Activated CD4-positive, alpha-beta T cell treated with anti-CD3 and anti-CD28 coated beads, Interleukin-2, amount 10 ng/mL, durations not matched to agents 7 days and 5 days (primary cell): ENCODE measurements at places on chromosomes 3 and 15. TPM values are rescaled to one million over a fixed set of nuclear protein-coding genes. Genes with fewer than 3 reads are reported as not detected.

- H3K4me3 ChIP-seq, result no peak overlapping the region
- H3K27ac ChIP-seq, result no peak overlapping the region
- DNase-seq, result no peak
- H3K36me3 ChIP-seq, result no peaks in the 10 kb centered on the region
- H3K4me1 ChIP-seq, result no peaks in the 10 kb centered on the region
Measured at GRCh38 chr3:62201438-62202035, 171.8 kb downstream of the FEZF2 start.

GRCh38 chr15:58344213-58345070 lies 87.3 kb upstream of the LIPC start:
- no peaks in the 10 kb centered on the region for H3K36me3 ChIP-seq
- no peaks in the 10 kb centered on the region for H3K27me3 ChIP-seq
- no peak overlapping the region for H3K4me3 ChIP-seq
- no peak for DNase-seq

The AGBL1 gene
- total RNA-seq, result not detected

DNA sequence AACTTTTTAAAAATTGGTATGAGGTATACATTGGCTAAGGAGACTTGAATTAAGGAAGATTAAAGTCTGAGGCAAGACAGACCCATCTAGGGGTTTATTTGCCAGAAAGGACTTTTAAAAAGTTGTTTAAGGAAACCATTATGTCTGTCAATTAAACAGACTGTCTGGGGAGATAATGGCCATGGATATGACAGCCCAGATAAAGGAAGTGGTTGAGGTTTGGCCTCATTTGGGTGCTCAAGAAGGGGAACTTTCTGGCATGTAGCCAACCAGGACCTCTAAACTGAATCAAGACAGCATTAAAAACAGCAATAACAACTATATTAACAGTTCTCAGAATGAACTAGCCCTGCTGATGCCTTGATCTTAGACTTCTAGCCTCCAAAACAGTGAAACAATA lies 9.9 kb upstream of the CD200R1L start:
- peaks cover 24% of the 10 kb centered on the region for H3K4me1 ChIP-seq
- H3K4me3 ChIP-seq, result no peak overlapping the region
- H3K27me3 ChIP-seq, result no peaks in the 10 kb centered on the region
- peaks cover 2% of the 10 kb centered on the region for H3K36me3 ChIP-seq
- DNase-seq, result peak; percentile 12
- no peak overlapping the region for H3K27ac ChIP-seq

DNA sequence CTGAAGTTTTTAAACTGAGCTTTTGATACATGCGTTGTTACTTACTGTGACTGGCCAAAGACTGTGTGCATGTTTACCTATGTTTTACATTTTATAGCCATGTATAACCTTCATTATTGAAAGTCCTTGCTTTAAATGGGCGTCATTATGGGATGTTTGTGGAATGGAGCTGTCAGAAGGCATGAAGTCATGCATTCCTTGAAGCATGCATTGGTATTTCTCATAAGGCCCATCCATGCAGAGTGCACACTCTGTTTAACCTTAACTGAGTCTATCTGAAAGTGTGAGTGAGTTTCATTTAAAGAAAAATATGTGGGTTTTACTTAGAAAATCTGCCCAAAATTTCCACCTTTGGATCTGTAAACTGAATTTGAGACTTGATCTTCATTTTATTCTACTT lies 51.1 kb downstream of the PSMD6 start:
- peak overlapping the region; percentile 85 for H3K27ac ChIP-seq
- no peak for DNase-seq

GRCh38 chr3:27644941-27645340 lies 77.2 kb downstream of the EOMES start:
- no peak overlapping the region for H3K4me3 ChIP-seq
- H3K4me1 ChIP-seq, result peaks cover 3% of the 10 kb centered on the region
- peaks cover 4% of the 10 kb centered on the region for H3K36me3 ChIP-seq
- H3K27ac ChIP-seq, result no peak overlapping the region
- peaks cover 8% of the 10 kb centered on the region for H3K27me3 ChIP-seq

- no peaks in the 10 kb centered on the region for H3K4me1 ChIP-seq
- no peak overlapping the region for H3K27ac ChIP-seq
- DNase-seq, result no peak
Measured at GRCh38 chr3:109188741-109189140, 52.2 kb downstream of the C3orf85 start.

The SLC15A2 gene
- 2.2 TPM for total RNA-seq

The DNAJA4 gene
- total RNA-seq, result 28.5 TPM

The C3orf20 gene
- not detected for total RNA-seq

DNA sequence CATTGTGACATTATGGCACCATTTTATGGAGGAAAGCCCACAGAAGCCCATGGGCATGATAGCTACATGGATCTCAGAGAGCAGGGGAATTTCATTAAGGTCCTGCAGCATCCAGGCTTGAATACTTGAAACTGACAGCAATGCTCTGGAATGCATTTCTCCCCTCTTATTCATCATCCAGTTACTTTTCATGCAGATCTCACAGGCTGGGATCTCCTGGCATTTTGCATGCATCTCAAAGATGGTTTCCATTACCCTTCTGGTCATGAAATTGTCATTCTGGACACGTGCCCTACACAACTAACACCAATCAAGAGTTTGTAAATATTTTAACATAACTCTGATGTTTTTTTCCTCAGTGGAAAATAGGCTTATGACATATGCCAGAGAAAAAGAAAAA lies 32.4 kb downstream of the VGLL3 start:
- H3K27me3 ChIP-seq, result no peaks in the 10 kb centered on the region
- no peaks in the 10 kb centered on the region for H3K36me3 ChIP-seq
- no peaks in the 10 kb centered on the region for H3K4me1 ChIP-seq
- DNase-seq, result no peak
- H3K4me3 ChIP-seq, result no peak overlapping the region
- H3K27ac ChIP-seq, result no peak overlapping the region

- no peaks in the 10 kb centered on the region for H3K36me3 ChIP-seq
- no peak for DNase-seq
- no peaks in the 10 kb centered on the region for H3K27me3 ChIP-seq
- H3K4me1 ChIP-seq, result no peaks in the 10 kb centered on the region
- no peak overlapping the region for H3K4me3 ChIP-seq
Measured at GRCh38 chr3:96007650-96008195, 806.7 kb upstream of the EPHA6 start.

DNA sequence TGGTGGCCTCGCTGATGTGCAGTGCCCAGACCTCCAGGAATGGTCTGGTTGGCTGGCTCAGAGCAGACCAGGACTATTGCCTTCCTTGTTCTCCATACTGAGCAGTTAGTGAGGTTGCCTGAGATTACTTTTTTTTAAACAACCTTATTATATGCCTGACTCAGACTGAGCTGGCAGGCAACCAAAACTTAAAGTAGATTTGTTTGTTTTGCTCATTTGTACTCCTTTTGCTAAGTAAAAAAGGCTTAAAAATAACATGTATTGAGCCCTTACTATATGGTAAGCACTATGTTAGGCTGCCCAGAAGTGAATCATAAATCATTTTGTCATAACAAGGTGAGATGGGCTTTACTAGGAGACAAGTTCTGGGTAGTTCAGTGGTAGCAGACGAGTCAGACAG lies 92.4 kb downstream of the GHSR start:
- H3K27ac ChIP-seq, result no peak overlapping the region
- H3K36me3 ChIP-seq, result peaks cover 1% of the 10 kb centered on the region
- peaks cover 4% of the 10 kb centered on the region for H3K4me1 ChIP-seq
- DNase-seq, result no peak
- no peaks in the 10 kb centered on the region for H3K27me3 ChIP-seq

GRCh38 chr3:147755310-147755709 lies 346.1 kb downstream of the ZIC1 start:
- no peaks in the 10 kb centered on the region for H3K4me1 ChIP-seq
- no peak for DNase-seq
- no peaks in the 10 kb centered on the region for H3K36me3 ChIP-seq
- H3K27ac ChIP-seq, result no peak overlapping the region
- no peaks in the 10 kb centered on the region for H3K27me3 ChIP-seq
- H3K4me3 ChIP-seq, result no peak overlapping the region

- peaks cover 5% of the 10 kb centered on the region for H3K4me1 ChIP-seq
- H3K27ac ChIP-seq, result no peak overlapping the region
- H3K4me3 ChIP-seq, result no peak overlapping the region
Measured at GRCh38 chr15:52103217-52104207, 9.1 kb downstream of the BCL2L10 start.

- peaks cover 12% of the 10 kb centered on the region for H3K27me3 ChIP-seq
- DNase-seq, result no peak
- H3K27ac ChIP-seq, result no peak overlapping the region
- no peak overlapping the region for H3K4me3 ChIP-seq
- H3K36me3 ChIP-seq, result no peaks in the 10 kb centered on the region
Measured at GRCh38 chr3:159879146-159879545, 109.5 kb upstream of the IL12A start.

- H3K27ac ChIP-seq, result no peak overlapping the region
- H3K4me1 ChIP-seq, result peaks cover 16% of the 10 kb centered on the region
- peaks cover 3% of the 10 kb centered on the region for H3K27me3 ChIP-seq
- DNase-seq, result no peak
Measured at GRCh38 chr3:46830801-46831200, 32.4 kb downstream of the MYL3 start.

GRCh38 chr3:119602676-119603075 lies 5.0 kb downstream of the PLA1A start:
- H3K36me3 ChIP-seq, result no peaks in the 10 kb centered on the region
- DNase-seq, result no peak
- H3K27ac ChIP-seq, result no peak overlapping the region
- no peak overlapping the region for H3K4me3 ChIP-seq
- peaks cover 10% of the 10 kb centered on the region for H3K4me1 ChIP-seq

The CD200R1 gene
- 8.8 TPM for total RNA-seq

The GOLGA8J gene
- 0.65 TPM for total RNA-seq

The DPPA2 gene
- not detected for total RNA-seq

DNA sequence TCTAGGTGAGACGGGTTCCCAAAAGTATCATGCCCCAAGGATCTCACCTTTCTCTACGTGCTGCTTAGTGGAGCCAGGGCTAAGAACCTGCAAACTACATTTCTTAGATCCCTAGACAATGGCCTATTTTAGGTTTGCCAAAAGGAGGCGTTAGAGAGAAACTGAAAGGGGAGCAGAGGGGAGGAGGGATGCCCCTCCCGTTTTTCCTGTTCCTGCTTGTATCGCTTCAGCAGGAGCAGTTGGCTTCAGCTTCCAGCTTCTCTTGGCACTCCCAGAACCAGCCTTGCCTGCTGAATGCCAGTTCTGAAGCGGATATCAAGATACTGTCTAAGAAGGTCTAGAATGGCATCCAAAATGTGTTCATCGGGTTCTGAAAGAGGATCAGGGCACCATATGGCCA lies 58.4 kb upstream of the ABHD17C start:
- H3K36me3 ChIP-seq, result no peaks in the 10 kb centered on the region
- H3K27ac ChIP-seq, result no peak overlapping the region
- H3K27me3 ChIP-seq, result peaks cover 3% of the 10 kb centered on the region

- H3K27ac ChIP-seq, result no peak overlapping the region
- no peak overlapping the region for H3K4me3 ChIP-seq
- peaks cover 62% of the 10 kb centered on the region for H3K4me1 ChIP-seq
- no peaks in the 10 kb centered on the region for H3K36me3 ChIP-seq
Measured at GRCh38 chr15:100336061-100336460, 5.7 kb downstream of the ADAMTS17 start.
